ENCODE measurements at places on chromosomes 16 and 17. TPM values are rescaled to one million over a fixed set of nuclear protein-coding genes. Genes with fewer than 3 reads are reported as not detected.

DNA sequence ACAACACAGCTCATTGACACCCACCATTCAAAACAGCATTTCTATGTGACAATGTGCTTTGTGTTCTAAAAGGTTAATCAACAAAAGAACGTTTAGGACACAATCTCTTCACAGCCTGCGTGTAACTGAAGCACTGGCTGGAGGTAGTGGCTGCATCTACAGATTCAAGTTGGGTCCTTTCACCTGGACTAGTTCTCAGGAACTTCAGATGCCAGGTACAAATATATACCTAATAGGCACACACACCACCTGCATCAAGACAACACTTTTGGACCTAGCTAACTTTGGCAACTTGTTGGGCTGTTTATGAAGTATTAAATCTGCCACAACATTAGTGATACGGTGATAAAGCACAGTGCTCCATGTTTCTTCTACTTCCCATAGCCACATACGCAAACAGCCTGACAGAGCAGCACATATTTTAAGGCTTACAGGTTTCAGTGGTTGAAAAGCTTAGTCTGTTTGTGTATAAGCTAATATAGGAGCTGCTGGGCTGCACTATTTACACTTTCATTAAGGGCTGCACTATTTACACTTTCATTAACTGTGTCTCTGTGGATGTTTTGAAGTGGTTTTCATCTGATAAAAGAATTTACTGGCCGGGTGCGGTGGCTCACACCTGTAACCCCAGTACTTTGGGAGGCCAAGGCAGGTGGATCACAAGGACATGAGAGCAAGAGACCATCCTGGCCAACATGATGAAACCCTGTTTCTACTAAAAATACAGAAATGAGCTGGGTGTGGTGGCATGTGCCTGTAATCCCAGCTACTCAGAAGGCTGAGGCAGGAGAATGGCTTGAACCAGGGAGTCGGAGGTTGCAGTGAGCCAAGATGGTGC lies 132.6 kb downstream of the PARN start:
- peaks cover 36% of the 10 kb centered on the region for H3K4me1 ChIP-seq
- H3K27ac ChIP-seq = no peak overlapping the region
- no peaks in the 10 kb centered on the region for H3K36me3 ChIP-seq

- no peak for DNase-seq
- no peak overlapping the region for H3K27ac ChIP-seq
- no peaks in the 10 kb centered on the region for H3K27me3 ChIP-seq
- H3K4me3 ChIP-seq = no peak overlapping the region
Observed at GRCh38 chr17:18241229-18241871, 15.9 kb downstream of the LLGL1 start.

DNA sequence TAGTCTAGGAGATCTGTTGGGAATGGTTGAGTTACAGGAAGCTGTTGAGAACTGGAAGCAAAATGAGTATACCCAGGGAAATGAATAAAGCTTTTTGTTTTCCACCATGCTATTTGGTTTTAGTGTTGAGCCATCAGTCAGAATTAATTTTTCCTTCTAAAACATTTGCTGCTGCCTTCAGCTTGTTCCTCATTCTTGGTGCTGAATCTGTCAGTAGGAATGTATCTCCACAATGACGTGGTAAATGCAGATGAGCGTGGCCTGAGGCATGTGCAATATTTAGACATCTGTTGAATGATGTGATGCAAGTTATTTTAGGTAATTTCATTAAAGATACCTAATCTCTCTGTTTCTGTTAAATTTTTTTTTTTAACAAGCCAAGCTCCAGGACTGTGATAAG lies 10.9 kb downstream of the HAPSTR1 start:
- peaks cover 98% of the 10 kb centered on the region for H3K4me1 ChIP-seq
- H3K27ac ChIP-seq = no peak overlapping the region
- H3K4me3 ChIP-seq = no peak overlapping the region
- no peaks in the 10 kb centered on the region for H3K27me3 ChIP-seq

GRCh38 chr16:84068783-84069462 lies 26.3 kb upstream of the SLC38A8 start:
- no peak overlapping the region for H3K27ac ChIP-seq
- peaks cover 10% of the 10 kb centered on the region for H3K4me1 ChIP-seq
- no peak overlapping the region for H3K4me3 ChIP-seq

DNA sequence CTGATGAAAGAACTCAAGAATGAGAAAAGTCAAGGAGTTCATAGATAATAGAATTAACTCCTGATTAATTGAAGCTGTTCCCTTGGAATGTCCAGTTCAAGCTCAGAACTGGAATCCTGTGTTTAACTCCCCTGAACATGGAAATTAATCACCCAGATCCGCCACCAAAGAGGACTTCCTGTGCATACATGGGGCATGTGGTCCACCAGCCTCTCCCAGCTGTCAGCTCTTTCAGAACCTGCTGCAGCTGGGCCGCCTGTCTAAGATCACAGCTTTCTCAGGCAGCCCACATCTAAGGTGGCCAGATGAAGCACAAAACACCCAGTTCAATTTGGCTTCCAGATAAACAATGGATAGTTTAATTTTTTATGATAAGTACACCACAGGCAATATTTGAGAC lies 203.7 kb upstream of the COX10 start:
- no peaks in the 10 kb centered on the region for H3K36me3 ChIP-seq
- H3K27ac ChIP-seq = no peak overlapping the region
- no peaks in the 10 kb centered on the region for H3K27me3 ChIP-seq
- H3K4me3 ChIP-seq = no peak overlapping the region
- H3K4me1 ChIP-seq = no peaks in the 10 kb centered on the region

DNA sequence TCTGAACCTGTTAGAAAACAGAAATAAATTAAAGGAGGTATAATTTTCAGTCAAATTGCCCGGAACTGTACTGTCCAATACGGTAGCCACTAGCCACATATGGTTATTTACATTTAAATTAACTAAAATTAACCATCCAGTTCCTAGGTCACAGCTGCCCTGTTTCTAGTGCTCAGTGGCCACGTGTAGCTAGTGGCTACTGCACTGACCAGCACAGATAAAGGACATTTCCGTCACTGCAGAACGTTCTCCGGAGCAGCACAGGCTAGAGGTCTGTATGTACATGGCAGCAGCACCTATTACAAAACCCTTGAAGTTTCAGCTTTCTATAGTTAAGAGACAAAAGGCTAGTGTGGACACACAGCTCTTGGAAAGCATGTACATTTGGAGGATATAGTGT lies 33.7 kb downstream of the CPSF4L start:
- H3K36me3 ChIP-seq = no peaks in the 10 kb centered on the region
- H3K4me3 ChIP-seq = no peak overlapping the region
- no peak for DNase-seq
- peak overlapping the region; percentile 20 for H3K27ac ChIP-seq
- H3K4me1 ChIP-seq = peaks cover 42% of the 10 kb centered on the region

DNA sequence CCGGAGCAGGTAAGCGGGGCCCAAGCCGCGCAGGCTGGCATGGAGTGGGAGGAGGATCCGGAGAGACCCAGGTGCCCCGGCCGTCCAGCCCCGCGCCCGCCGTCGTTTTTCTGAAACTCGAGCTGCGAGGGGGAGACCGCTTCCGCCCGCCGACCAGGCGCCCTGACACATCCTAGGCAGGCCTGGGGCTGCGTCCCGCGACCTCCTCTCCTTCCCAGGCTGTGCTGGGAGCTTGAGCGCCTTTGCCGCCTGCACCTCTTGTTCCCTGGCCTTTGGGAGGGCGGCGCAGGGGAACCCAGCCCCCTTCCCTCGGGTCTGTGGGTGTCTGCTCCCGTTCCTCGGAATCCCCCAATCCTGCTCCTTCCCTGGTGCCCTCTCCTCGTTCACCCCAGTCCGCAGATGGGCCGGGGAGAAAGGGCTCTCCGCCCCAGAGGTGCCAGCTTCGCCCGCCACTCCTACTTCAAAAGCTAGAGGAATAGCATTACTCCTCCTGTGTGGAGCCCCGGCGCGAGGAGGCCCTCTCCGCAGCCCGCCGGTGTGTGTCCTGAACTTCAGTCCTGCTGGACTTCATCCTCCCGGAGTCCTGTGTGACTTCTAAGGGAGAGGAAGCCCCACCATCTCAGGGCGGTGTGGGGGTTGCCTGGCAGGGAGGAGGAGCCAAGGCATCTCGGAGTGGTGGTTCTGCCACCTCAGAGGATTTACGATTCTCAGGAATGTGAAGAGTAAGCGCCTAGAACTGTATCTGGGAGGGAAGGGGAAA lies 1.0 kb downstream of the NHERF1 start:
- no peaks in the 10 kb centered on the region for H3K27me3 ChIP-seq
- H3K4me3 ChIP-seq = peak overlapping the region; percentile 79
- no peak for DNase-seq
- H3K36me3 ChIP-seq = no peaks in the 10 kb centered on the region

DNA sequence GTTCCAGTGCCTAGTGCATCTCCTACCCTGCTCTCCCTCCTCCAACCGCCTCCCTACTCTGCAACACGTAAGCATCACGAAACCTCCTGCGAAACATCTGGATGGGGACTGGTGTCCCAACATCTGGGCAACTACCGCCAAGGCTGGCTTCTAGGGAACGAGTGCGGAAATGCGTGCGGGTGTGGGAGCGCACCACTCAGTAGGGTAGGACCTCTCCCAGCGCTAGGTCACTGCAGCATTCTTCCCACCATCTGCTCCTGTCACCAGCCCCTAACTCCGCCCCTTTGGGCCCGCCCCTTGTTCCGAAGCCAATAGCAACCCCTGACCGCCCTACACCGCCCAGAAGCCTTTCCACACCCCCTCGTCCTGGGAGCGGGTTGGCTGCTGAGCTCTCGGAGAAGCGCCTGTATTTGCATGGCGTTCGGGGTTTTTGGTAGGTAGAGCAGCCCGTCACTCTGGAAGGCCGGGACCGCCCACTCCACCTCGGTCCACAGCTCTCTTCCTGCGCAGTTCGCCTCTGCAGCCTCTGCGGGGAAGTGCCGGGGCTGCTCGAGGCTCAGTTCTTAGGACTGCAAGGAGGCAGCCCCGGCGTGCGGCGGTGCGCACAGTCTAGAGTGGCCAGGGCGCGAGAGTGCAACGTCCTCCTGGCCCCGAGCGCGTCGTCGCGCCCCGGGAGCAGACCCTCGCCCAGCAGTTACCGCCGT lies at the start of gene HS3ST3B1:
TSS of gene HS3ST3B1 (plus strand) at position 507 of the 704 bp plus-strand sequence. CDS start 438 bp downstream, outside the sequence.
- no peaks in the 10 kb centered on the region for H3K36me3 ChIP-seq
- H3K4me3 ChIP-seq = peak within 1 kb of the TSS; percentile 56
- peaks cover 41% of the 10 kb centered on the region for H3K27me3 ChIP-seq
- DNase-seq = peak; percentile 96
- peaks cover 69% of the 10 kb centered on the region for H3K4me1 ChIP-seq

DNA sequence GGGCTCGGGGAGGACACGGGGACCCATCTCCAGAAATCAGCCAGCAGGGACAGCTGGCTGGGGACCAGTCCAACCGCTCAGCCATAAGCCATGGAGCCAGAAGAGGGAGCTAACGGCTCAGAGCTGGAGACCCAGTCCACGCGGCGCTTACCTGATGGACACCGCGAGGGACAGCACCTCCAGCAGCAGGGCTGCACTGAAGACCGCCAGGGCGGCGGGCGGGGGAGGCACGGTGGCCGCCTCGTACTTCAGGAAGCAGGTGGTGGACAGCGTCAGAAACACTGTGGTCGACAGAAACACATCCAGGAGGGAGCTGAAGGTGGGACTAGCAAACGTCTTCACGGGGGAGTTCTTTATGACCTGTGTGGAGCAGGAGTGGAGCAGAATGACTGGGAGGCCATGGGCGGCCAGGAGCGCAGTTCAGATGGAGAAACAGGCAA lies 102.6 kb upstream of the CREBBP start:
- H3K4me1 ChIP-seq = no peaks in the 10 kb centered on the region
- H3K27me3 ChIP-seq = no peaks in the 10 kb centered on the region
- DNase-seq = peak; percentile 68
- no peak overlapping the region for H3K4me3 ChIP-seq

GRCh38 chr16:50800074-50800473 lies 58.2 kb downstream of the CYLD start:
- DNase-seq = no peak
- no peaks in the 10 kb centered on the region for H3K4me1 ChIP-seq
- H3K4me3 ChIP-seq = no peak overlapping the region
- peaks cover 32% of the 10 kb centered on the region for H3K36me3 ChIP-seq

GRCh38 chr17:43547659-43548256 lies 1.6 kb upstream of the ETV4 start:
- no peaks in the 10 kb centered on the region for H3K36me3 ChIP-seq
- H3K27ac ChIP-seq = no peak overlapping the region
- no peak for DNase-seq

DNA sequence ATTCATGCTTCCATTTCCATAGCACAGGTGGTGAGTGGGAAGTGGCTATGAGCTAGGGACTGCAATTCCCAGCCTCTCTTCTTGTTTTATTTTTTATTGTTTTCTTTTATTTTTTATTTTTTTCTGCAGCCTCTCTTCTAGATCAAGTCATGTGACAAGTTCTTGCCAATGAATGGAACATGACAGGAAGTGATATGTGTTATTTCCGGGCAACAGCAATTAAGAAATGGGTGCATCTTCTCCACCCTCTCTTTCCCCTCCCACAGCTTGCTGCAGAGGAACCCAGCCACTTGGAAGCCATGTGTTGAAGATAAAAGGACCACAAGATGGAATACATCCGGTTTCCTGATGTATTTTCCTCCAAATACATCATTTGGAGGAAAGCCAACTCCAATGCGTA lies 23.6 kb downstream of the IRX5 start:
- H3K27ac ChIP-seq = no peak overlapping the region
- H3K4me3 ChIP-seq = no peak overlapping the region
- no peaks in the 10 kb centered on the region for H3K27me3 ChIP-seq
- no peak for DNase-seq
- no peaks in the 10 kb centered on the region for H3K36me3 ChIP-seq
- no peaks in the 10 kb centered on the region for H3K4me1 ChIP-seq

GRCh38 chr17:57785022-57785421 lies 39.9 kb upstream of the CCDC182 start:
- no peak overlapping the region for H3K27ac ChIP-seq
- peaks cover 25% of the 10 kb centered on the region for H3K4me1 ChIP-seq
- H3K36me3 ChIP-seq = no peaks in the 10 kb centered on the region

GRCh38 chr16:82082097-82082496 lies 47.0 kb downstream of the HSD17B2 start:
- H3K4me3 ChIP-seq = no peak overlapping the region
- H3K4me1 ChIP-seq = no peaks in the 10 kb centered on the region

DNA sequence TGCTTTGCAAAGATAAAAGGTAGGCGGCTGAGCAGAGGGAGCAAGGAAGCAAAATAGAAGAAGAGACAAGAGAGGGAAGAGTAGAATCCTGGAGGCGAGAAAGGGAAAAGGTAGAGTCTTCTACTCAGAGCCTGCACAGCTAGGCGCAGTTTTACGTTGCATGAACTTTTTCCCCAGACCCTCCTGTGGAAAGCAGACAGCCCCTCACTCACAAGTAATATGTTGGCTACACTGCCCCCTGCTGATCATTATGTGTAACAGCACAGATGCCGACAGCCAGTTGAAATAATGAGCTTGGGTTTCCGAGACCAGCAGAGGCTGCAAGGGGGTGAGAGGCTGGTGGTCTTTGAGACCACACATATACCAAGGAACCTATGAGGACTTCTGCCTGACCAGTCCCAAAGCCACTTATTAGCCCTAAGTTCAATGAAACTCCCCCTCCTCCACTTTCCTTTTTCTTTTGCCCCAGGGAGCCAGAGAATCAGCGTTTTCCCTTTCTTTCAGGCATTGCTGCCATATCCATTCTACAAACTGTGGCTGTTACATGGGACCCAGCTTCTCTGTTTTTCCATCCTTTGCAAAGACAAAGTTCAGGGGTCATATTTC lies 22.5 kb upstream of the CMTR2 start:
- H3K4me3 ChIP-seq = no peak overlapping the region
- H3K27ac ChIP-seq = no peak overlapping the region
- no peaks in the 10 kb centered on the region for H3K4me1 ChIP-seq
- no peak for DNase-seq
- no peaks in the 10 kb centered on the region for H3K36me3 ChIP-seq
- H3K27me3 ChIP-seq = no peaks in the 10 kb centered on the region

GRCh38 chr17:31393749-31394146 lies 2.3 kb downstream of the RAB11FIP4 start:
- no peak for DNase-seq
- no peaks in the 10 kb centered on the region for H3K27me3 ChIP-seq

The CES4A gene
- total RNA-seq = 20.6 TPM

The GALK1 gene
- 19.6 TPM for total RNA-seq

The KRT10 gene
- total RNA-seq = 21.5 TPM

The PTGES3L gene
- total RNA-seq = 29.6 TPM

The ZG16B gene
- total RNA-seq = not detected

The DPEP3 gene
- not detected for total RNA-seq

The CYTH1 gene
- 23.8 TPM for total RNA-seq

The OR2C1 gene
- total RNA-seq = 0.56 TPM
